Heart right ventricle (tissue), 16 donors: ENCODE measurements at places on chromosomes 1 and 21. TPM values are rescaled to one million over a fixed set of nuclear protein-coding genes. Genes with fewer than 3 reads are reported as not detected.

DNA sequence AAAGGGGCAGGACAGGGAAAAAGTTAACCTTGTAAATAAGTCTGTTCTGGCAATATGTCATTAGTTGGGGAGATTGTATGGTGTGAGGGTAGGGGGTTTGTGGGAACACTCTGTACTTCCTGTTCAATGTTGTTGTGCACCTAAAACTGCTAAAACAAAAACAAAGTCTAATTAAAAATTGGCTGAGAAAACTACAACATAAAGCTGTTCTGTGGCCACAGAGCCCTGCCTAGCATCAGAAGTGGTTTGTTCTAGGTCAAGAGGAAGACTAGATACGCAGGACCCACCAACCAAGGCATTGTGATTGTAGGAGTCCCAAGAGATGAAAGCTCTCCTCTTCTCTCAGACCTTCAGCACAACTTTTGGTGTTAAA, 81.0 kb upstream of the LRRC8D start:
- no peak for DNase-seq

DNA sequence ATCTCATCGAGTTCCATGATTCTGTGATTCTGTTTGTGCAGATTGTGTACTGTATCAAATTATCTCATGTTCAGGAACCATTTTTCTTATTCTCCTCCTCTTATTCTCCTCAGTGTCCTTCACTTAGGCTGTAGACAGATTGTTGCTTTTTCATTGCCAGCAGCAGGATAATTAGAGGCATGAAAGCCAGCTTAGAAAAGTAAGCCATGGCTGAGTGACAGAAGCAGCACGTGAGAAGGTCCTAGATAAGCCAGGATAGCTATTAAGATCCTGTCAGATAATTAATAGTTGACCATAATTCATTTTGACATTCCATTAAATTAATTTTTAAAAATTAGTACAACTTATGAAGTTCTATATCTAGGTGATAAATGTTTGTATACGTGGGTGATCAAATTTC, 60.8 kb upstream of the PRKACB start:
- DNase-seq: no peak

DNA sequence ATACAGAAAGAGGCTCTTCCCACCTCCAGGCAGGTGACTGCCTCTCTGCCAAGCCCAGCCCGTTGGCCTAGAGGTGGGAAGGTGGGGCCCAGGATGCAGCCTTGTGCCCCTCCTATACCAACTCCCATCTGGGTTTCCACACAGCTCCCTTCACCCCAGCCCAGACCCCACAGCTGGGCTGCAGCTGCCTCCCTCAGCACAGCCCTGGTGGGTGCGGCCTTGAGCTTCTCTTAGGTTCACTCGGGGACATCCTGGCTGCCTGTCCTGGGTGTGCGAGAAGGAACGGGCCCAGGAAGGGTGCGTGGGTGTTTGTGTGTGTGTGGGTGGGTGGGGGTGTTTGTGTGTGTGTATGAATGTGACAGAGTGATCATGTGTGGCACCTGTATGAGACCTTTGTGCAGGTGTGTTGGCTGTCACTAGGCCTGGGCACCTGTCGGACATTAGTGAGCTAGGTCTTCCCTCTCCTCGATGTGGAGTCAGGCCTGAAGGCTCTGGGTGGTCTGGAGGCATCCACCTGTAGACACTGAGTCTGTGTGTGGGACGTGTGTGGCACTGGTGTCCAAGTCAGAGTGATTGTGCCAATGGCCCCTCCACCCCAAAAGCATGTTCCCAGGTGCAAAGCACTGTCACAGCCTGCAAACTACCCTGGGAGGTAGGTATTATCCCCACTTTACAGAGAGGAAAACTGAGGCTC, 30.7 kb downstream of the FOXO6 start:
- no peak for DNase-seq

GRCh38 chr1:228079601-228080263, 2.8 kb upstream of the ARF1 start:
- DNase-seq: no peak

DNA sequence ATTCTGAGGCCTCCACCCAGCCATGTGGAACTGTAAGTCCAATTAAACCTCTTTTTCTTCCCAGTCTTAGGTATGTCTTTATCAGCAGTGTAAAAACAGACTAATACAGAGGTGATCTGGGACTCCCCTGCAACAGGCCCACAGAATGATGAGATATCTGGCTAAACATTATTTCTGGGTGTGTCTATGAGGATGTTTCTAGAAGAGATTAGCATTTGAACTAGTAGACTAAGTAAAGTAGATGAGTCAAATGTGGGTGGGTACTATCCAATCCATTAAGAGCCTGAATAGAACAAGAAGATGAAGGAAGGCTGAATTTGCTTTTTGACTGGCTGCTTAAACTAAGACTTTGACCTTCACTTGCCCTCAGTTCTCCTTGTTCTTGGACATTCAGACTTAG, 396.5 kb upstream of the LRRC7 start:
- DNase-seq: no peak

GRCh38 chr1:228005511-228006033, 1.2 kb upstream of the WNT3A start:
- DNase-seq: no peak

DNA sequence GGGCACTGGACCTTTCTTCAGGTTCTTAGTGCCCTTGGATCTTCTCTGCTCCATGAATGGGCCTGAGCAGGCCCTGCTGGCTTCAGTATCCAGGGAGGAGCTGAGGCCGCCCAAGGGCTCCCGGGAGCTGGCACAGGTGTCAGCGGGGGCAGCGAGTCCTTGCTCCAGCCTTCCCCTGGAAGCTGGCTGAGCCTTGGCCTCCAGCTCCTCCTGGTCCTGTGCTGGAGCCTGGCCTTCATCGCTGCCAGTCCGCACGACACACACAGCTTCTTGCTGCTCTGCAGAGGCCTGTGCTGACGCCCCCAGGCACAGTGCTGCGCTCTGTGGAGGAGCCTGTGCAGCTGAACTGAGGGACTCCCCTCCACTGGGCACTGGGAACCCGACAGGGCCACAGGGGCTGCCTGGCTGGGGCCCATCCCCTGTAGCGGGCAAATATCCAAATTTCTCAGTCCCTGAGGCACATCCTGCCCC, 1.7 kb downstream of the SPOCD1 start:
- no peak for DNase-seq

- no peak for DNase-seq
These were observed 245.4 kb downstream of the KCNJ6 start for GRCh38 chr21:37670883-37671282.

GRCh38 chr1:41637367-41637766, 152.9 kb upstream of the EDN2 start:
- DNase-seq: no peak

DNA sequence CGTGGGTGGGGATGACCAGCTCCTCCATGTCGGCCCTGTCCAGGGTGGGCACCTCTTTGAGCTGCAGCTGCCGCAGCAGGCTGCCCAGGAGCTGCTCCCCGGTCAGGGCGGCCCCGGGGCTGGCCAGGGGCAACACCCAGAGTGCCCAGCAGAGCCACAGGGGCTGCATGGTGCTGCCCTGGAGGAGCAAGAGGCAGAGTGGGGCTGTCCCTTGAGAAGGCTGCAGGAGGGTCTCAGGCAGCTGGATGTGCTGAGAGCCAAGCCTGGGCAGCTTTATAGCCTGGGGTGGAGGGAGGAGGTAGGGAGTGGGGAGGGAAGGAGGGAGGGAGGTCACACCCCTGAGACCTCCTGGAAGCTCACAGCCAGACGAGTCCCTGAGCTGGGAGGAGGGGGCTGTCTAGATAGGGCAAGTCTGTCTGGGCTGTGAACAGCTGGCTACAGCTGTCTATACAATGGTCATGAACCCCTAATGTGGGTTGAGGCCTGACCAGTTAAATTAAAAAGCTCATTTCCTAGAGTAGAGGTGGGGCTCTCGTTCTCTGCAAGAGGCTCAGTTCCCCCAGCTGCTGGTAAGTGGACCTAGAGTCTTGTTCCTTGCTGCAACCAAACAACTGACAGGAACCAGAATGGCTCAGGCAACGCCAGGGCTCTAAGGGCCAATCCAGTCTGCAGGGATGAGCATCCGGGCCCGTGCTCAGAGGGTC, at the start of gene LEFTY1:
TSS of gene LEFTY1 (minus strand) at position 249 of the 704 bp plus-strand sequence. CDS start at position 169, 80 bp downstream.
- no peak for DNase-seq

Gene CR1L
- not detected for polyA plus RNA-seq

Gene P3R3URF
- not detected for polyA plus RNA-seq

Gene ANGPTL3
- polyA plus RNA-seq: not detected

DNA sequence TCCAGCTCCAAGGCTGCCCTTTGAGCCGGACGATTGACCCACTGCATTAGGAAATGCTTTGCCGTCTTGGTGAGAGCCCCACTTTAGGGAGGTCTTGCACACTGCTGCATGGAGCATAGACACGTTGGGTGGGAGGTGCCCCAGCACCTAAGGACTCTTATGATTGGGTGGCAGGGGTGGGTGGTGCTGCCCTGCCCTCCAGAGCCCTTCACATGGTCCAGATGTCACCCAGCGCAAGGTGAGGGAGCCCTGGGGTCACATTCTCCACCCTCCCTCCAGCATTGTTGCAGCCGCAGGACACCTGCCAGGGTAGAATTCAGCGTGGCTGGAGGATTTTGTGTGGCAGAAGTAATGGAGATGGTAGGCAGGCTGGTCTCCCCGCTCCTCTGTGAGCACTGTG, 137.4 kb upstream of the COL6A1 start:
- no peak for DNase-seq

Gene CHI3L2
- 9.4 TPM for polyA plus RNA-seq

Gene OR11L1
- polyA plus RNA-seq: not detected

DNA sequence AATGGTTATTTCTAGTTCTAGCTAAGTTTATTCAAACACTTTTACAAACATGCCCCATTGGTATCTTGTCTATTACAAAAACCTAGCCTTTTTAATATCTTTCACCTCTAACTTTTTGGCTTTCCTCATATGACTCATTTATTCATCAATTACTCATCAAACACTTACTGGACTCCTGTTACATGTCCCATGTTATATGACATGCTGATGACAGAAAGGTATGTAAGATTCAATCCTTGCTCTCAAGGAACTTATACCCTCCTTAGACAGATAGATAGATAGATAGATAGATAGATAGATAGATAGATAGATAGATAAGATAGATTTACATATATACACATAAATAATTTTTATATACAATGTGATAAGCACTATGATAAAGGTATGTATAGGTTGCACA, 33.9 kb upstream of the INSL5 start:
- DNase-seq: no peak

- DNase-seq: peak; percentile 79
These were observed 4.7 kb downstream of the LAX1 start for GRCh38 chr1:203769505-203770343.

DNA sequence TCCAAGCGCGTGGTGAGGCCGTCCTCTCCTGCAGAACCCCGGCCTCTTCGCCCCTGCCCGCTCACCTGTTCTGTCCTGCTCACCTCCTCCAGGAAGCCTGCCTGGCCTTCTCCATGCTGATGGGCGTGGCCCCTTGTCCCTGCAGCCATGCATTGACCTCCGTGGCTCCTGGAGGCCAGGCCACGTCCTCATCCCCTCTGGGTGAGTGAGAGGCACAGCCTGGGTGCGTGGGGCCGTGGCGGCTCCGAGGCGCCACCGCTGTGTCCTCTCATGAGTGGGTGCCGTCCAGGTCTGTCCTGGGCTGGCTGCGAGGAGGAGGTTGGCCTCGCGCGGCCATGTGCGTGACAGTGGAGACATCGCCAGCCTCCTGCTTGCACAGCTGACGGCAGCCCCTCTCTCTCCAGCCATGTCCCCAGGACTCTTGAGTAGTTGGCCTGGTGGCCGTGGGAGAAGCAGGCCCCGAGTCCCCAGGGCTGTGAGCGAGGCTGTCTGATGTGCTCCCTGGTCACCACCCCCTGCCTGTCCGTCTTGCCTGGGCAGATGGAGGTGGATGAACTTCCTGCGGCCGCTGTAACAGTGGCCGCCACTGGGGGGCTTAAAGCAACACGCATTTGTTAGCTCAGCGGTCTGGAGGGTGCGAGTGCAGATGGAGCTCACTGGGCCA, 58.1 kb downstream of the PRKCZ start:
- peak; percentile 15 for DNase-seq

Gene CD5L
- polyA plus RNA-seq: 0.01 TPM

Gene OR6K3
- polyA plus RNA-seq: not detected

DNA sequence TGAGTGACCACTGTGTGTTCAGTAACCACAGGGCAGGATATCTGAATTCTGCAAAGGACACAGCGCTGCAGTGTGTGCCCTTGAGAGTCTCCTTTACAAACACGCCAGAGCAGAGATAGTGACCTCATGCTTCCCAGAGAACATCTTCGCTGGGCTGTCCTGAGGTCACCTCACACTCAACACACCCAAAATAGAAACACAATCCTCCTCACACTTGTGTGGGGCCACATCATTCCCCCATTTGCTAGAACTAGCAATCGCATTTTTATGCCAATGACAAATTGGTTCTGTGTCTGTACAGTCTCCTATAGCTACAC, 140.1 kb upstream of the NRIP1 start:
- no peak for DNase-seq

Gene CFHR4
- not detected for polyA plus RNA-seq

Gene SH2D1B
- not detected for polyA plus RNA-seq

GRCh38 chr1:35554266-35555211, 2.7 kb downstream of the KIAA0319L start:
- no peak for DNase-seq

GRCh38 chr1:28296401-28297261, 32.2 kb upstream of the MED18 start:
- no peak for DNase-seq

- DNase-seq: no peak
These were observed 169.4 kb downstream of the ASTN1 start for GRCh38 chr1:176994931-176995596.

- DNase-seq: no peak
These were observed 43.4 kb upstream of the GJB5 start for GRCh38 chr1:34711485-34711884.
